Trophoblast cell (in vitro differentiated cells and primary cell): ENCODE measurements at places on chromosomes 12 and 14.

DNA sequence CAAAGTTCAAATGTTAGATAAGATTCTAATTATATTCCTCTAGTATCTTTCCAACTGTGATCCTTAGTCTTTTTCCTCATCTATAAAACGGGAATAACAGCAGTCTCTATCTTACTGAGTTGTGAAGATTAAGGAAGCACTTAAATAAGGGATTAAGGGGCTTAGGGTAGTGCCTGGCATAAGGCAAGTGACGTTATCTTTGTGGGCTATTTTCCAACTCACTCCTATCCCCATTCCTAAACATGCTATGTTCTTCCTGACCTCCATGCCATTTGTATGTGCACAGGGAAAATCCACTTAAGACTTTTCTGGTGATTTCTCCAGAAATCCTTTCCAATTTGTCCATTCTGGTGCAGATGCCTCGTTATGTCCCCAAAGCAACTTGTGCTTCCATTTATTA is 33.3 kb downstream of the SUPT16H start:
- DNase-seq = no peak

DNA sequence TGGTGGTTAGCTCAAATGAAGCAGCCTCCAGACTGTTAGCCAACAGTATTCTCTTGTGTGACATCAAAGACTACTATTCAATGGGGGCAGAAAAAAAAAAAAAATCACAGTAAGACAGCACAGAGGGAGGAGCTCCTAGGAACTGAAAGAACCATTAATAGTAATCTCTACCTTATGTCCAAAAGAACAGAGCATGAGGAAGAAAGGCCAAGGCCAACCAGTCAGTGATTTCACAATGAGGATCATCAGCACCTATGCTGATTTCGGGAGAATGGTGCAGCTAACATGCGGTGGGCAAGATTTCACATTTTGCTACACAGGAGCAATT is 66.3 kb upstream of the SOX5 start:
- no peak for DNase-seq

GRCh38 chr14:99057576-99058083 is 214.4 kb downstream of the BCL11B start:
- DNase-seq = no peak

DNA sequence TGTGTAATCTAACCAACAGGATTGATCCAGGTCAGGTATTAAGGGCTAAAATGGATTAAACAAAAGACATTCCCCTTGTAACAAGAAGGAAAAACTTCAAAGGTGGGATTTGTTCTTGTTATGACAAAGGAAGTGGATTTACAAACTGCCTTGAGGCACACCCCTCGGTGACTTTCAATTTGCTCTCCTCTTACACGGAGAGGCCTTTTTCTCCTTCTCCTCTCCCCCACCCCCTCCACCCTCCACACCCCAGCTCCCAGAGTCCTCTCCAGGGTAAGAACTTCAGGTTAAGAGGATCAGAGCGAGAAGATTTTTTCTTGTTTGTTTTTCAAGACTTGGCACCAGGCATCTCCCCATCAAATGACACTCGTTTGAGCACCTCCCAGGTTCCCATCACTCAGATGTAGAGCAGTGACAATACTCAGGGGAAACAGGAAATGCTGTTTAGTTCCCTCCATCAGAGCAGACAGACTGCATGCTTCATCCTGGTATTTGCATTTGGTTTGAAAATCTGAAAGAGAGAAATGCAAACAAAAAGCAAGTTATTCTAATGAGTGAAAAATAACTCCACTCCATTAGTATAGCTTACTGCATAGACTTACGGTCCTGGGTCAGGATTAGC is 77.6 kb upstream of the TMEM260 start:
- DNase-seq = no peak

DNA sequence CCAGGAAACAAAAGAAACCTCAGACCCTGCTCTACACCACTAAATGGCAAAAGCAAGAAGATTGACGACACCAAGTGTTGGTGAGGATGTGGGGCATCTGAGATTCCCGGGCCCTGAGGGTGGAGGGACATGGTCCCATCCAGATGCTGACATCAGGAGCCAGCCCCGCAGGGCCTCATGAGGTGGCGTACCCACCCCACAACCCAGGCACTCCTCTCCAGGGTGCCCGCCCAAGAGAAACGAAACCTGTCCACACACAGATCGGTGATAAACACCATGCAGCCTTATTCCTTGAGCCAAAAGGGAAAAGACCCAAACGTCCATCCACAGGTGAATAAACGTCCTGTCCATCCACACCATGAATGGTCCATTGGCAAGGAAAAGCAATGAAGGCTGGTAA is 54.8 kb upstream of the C14orf180 start:
- no peak for DNase-seq

DNA sequence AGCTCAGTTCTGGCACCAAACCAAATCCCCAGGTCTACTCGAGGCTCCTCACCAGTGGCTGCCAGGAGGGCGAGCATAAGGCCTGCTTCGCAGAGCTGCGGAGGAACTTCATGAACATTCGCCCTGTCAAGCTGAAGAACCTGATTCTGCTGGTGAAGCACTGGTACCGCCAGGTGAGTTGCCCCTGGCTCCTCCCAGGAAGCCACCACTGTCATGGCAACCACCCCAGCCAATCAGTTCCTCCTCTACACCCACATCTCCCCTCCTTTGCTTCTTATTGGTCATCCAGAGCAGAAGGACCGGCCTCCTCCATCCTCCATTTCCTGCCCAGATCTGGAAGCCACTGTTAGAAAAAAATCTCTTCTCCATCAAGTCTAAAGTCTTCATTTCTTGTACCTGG is 17.2 kb upstream of the OAS2 start:
- no peak for DNase-seq

- DNase-seq = no peak
Observed at GRCh38 chr12:43008953-43009845, 419.7 kb upstream of the PRICKLE1 start.

DNA sequence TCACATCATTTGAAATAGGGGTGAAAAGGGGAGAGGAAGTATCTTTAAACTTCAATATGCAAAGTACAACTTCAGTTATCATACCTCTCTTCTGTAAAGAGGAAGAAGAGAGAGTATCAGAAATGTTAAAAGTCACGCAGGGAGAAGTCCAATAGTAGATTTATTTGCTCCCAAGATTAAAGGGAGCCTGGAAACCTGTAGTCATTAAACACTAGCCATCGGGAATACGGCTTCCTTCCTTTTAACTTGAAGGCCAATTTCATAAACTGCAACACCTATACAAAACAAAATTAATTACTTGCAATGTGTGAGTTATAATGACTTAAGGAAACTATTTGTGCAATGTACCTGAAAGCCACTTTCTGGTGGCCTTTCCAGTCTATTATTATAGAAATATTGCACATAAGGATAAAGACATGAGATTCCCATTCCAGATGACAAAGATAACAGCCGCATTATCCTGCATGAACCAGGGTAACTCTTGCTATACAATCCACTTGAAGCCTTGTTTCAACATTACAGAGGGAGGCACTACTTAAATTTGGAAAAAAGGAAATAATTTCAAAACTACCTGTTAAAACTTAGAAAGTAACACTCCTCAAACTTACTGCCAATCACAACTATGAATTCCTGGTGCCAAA is 4.6 kb downstream of the BTG1 start:
- no peak for DNase-seq

GRCh38 chr12:5078423-5078822 is 34.7 kb downstream of the KCNA5 start:
- DNase-seq = peak; percentile 56
